HepG2 (cell line): ENCODE measurements at places on chromosomes 4 and X. TPM values are rescaled to one million over a fixed set of nuclear protein-coding genes. Genes with fewer than 3 reads are reported as not detected.

DNA sequence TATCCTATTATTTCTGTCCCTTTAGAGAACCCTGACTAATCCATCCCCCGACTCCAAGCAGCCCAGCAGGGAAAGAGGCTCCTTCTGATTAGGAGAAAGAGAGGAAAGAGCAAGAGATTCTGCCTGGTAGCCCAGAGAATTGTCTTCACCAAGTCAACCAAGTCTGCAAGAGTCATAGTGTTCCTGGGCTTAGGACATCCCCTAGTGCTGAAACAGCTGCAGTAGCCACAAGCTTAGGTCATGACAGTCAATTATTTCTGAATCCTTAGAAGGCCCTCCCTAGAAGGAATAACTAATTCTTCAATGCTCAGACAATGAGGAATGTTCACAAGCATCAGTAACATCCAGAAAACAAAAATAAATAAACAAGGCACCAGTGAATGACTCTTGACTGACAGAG is 480.3 kb upstream of the GRIA3 start:
- no peaks in the 10 kb centered on the region for H3K4me1 ChIP-seq
- H3K4me3 ChIP-seq = no peak overlapping the region
- DNase-seq = no peak
- H3K27me3 ChIP-seq = no peaks in the 10 kb centered on the region
- no peaks in the 10 kb centered on the region for H3K36me3 ChIP-seq
- H3K27ac ChIP-seq = no peak overlapping the region

GRCh38 chr4:143773998-143774895 is 73.8 kb upstream of the FREM3 start:
- no peaks in the 10 kb centered on the region for H3K36me3 ChIP-seq
- DNase-seq = peak; percentile 58
- H3K4me1 ChIP-seq = no peaks in the 10 kb centered on the region
- no peak overlapping the region for H3K4me3 ChIP-seq
- H3K27me3 ChIP-seq = no peaks in the 10 kb centered on the region

DNA sequence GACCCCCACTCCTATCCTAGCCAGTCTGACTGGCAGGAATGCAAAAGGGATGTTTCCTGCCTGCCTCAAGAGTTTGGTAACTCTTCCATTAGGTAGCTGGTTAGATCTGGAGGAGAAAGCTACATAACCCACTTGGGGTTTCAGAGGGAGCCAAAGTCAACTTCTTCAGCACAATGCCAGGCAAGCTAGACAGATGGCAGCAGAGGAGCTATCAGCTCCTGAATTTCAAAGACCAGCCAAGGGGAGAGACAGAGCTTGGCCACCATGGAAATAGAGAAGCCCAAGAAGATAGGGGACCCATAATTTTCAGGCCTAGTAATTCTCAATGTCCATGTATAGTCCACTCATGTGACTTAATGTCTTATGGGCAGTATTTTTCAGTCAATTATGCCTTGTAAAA is 56.4 kb downstream of the PGRMC1 start:
- H3K27ac ChIP-seq = no peak overlapping the region
- no peak overlapping the region for H3K4me3 ChIP-seq
- H3K4me1 ChIP-seq = no peaks in the 10 kb centered on the region
- H3K36me3 ChIP-seq = no peaks in the 10 kb centered on the region

- DNase-seq = peak; percentile 2
- peaks cover 20% of the 10 kb centered on the region for H3K4me1 ChIP-seq
- H3K4me3 ChIP-seq = no peak overlapping the region; the same call in 1 of the 2 replicates
- no peak overlapping the region for H3K27ac ChIP-seq
These were observed 104.7 kb downstream of the MAML3 start for GRCh38 chr4:140049024-140049848.

- no peaks in the 10 kb centered on the region; the same call in 1 of the 2 replicates for H3K27me3 ChIP-seq
- no peaks in the 10 kb centered on the region for H3K4me1 ChIP-seq
- DNase-seq = peak; percentile 63
- H3K4me3 ChIP-seq = no peak overlapping the region
These were observed 272.8 kb upstream of the EPHA5 start for GRCh38 chr4:65943076-65943475.

DNA sequence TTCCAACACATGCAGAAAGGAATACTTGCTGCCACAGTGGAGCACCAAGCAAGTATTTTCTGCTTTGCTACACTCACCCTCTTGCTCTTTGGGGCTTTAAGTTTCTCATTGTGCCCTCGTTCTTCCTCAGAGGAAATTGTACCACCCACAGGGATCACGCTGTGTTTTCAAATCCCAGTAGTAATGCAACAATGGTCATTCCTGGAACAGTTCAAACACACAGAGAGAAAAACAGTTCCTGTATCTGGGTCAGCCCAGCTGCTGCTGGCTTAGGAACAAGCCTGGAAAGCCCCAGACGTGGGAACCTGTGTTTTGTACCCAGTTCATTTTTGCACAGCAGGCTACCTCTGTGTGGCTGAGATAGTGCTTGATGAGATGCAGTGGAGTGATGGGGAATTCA is 907.8 kb downstream of the STPG2 start:
- H3K4me3 ChIP-seq = no peak overlapping the region
- no peaks in the 10 kb centered on the region for H3K27me3 ChIP-seq
- no peak overlapping the region for H3K27ac ChIP-seq
- H3K4me1 ChIP-seq = no peaks in the 10 kb centered on the region
- no peak for DNase-seq
- H3K36me3 ChIP-seq = no peaks in the 10 kb centered on the region

Gene GLOD5
- 1.3 and 1.5 TPM in 2 replicates for polyA plus RNA-seq

Gene PCDH10
- polyA plus RNA-seq = not detected in 2 replicates

Gene MAGEB18
- not detected in 2 replicates for polyA plus RNA-seq

Gene RTL9
- polyA plus RNA-seq = 0.01 TPM in 1 of 2 replicates, not detected in the other
